ENCODE measurements at places on chromosomes 6 and 20.

DNA sequence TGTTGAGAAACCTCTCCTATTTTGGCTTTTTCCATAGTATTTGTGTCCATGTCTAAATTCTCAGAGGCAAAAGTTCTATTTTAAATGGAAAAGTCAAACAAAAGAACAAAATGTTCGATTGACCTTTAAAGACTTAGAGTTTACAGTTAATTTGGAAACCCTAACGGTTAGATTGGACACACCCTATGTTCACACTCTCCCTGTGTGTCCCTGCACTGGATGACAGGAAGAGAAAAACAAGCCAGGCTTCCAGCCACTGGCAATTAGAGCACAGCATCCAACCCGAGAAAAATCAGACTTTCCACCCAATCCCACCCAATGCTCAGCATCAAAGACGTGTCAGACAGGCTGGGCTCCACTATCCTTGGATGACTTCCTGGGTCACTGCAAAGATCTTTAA is 241.3 kb downstream of the TBXT start:
- no peak for DNase-seq

DNA sequence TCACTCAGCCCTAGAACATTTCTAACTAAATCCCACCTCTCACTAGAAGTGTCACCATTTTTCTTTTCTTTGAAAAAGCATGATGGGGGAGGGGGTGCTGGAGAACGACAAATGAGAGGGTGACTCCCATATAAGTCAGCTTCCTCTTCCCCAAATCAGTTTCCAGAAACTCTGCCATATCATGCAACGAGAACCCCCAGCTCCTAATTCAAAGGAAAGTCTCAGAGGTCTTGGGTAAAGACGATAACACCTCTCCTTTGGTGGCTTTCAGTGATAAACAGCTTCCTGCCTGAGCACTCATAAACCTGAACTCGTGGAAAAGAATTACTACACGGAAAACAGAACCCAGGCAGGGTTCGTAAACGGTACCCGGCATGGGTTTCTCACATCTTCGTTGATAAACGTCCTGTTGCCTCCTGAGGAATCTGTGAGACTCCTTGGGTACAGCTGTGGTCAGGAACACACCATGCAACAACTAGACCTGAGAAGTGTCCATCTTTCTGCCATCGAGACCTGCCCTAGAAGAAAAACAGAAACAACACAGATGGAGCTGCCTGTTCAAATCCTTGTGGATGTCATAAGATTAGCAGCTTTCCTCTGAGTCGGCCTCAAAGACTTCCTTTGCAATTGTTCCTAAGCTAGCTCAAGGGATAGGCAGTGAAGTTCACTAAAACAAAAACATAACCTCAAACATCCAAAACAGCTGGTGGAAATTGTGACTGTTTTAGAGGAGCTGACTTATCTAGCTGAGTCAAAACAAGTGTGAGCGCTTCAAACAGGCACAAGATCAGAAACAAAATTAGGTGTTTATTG is 185.8 kb upstream of the PRDM1 start:
- no peak for DNase-seq

GRCh38 chr6:118750143-118750542 is 98.8 kb upstream of the CEP85L start:
- DNase-seq = no peak

DNA sequence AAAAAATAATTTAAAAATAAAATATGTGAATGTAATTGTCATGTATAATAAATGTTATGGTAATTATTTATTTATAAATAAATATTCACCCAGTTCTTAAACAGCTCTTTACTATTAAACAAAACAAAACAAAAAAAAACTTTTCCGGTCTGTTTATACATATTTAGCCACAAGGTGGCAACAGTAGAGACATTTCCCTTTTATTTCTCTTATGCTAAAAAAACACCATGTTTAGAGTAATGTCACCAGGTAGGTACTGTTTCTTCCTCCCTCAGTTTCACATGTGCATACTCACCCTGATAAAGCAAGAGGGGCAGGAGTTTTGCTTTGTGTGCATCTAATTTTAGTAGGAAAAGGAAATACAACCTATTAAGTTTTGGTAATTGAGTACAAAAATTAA is 610.4 kb upstream of the IMPG1 start:
- no peak for DNase-seq

- no peak for DNase-seq
These were observed 8.5 kb upstream of the SPATS1 start for GRCh38 chr6:44333942-44334341.

DNA sequence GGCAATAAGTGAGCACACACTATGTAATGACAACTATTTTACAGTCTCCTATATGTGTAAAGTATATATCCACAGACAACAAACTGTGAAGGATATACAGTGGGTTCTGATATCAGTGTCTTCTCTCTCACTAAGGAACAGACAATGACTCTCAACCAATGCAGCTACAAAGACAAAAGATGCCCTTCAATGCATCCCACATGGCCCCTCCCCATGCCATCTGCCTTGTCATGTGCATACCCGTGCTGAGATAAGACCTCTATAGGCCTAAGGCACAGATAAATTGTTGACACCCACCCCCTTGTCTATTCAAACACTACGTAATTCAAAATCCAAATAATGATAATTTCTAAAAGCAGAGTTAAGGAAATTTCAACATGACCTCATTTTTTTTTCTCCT is 1123.5 kb upstream of the MAP3K7 start:
- DNase-seq = no peak

DNA sequence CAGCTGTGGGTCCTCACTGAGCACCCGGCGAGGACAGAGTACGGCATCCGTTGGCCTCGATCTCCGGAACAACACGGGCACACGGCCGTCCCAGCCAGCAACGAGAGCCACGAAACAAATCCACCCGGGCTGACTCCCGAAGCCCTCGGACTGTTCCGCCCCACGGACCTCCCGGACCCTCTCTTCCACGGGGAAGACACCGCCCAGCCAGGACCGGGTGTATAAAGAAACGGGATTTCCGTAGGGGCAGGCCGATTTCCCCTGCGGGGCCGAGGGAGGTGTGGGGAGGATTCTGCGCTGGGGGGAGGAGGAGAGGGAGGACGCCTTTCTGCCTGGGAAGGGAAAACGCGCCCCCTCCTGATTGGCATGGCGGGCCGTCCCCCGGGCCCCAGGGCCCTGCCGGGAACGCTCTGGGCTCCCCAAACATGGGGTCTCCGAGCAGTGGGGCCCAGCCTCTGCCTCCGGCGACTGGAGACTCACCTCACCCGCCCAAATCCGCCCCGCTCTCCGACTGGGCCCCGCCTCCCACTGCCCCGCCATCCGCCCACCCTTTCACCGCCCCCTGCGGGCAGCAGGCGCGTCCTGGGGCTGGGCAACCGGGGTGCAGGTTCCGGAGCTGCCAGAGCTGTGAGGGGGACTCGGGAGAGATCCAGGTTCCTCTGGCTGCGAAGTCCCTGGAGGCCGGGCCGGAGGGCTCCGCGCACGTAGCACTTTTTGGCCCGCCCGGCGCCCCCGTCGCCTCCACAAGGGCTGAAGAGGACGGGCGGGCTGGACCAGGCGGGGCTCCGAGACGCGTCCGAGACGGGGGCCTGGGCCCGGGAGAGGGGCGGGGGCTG is 679 bp upstream of the PPDPF start:
- no peak for DNase-seq

DNA sequence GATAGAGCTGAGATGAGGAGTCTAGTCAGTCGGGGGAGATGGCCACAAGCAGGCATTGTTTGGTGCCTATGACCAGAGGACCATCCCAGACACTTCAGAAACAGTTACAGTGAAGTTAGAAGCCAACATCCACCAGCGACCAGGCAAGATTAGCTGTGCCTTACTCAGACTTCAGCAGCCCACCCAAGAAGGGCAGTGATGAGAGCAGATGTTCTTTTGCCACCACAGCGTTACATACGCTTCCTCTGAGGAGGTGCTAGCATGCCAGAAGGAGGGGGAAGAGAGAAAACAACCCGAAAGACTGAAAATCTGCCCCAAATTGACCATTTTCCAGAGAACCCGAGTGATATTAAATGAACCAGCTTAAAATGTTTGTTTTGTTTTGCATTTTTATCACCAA is 186.8 kb downstream of the PRL start:
- DNase-seq = no peak

DNA sequence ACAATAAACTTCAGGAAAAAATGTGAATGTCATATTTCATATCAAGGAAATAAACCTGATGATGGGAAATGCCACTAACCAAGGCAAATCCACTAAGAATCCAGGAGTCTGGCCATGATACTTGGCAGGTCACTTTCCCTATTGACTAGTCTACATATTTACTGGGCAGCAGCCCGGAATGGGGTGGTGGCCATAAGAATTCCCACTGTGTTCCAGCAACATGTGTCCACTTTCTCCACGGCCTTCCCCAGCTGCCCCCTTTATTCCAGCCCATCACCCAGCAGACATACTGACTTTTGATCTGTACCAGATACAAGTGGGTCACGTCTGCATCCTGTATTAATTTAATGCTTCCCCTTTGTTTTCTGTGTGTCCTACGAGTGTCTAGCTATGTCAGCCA is 234.5 kb upstream of the PRDM1 start:
- no peak for DNase-seq

GRCh38 chr6:14075095-14075503 is 42.5 kb upstream of the CD83 start:
- no peak for DNase-seq

DNA sequence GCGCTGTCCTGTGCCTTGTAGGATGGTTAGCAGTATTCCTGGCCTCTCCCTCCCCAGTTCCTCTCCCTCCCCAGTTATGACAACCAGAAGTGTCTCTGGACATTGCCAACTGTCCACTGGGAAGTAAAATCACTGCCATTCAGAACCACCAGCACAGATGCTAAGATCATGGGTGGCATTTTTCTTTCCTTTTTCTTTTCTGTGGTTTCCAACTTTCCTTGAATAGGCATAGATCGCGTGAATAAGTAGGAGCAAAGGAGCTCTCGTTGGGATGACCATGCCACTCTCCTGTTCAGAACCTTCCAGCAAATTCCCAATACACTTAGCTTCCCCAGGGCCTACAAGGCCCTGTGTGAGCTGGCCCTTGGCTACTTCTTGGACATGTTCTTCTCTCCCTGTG is 59.0 kb downstream of the EYA2 start:
- no peak for DNase-seq

DNA sequence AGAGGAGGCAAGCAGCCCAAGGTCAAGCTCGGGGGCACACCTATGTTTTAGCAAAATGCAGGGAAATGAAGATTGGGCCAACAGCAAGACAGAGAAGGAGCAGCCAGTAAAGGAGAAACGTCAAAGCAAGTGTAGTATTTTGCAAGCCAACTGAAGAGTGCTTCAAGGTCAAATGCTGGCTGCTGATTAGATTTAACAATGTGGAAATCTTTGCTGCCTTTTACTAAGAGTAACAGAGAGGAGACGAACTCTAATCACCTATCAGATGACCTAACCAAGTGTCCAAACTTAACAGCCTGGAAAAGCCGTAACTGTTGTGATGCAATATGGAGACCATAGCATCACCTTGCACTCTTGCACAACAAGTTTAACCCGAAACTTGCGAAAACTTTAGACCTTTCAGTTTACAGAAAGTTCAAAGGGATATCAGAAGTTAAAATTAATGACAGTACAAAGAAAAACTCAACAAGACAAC is 30.4 kb downstream of the AKIRIN2 start:
- no peak for DNase-seq

- DNase-seq = no peak
These were observed 230.3 kb downstream of the TFAP2A start for GRCh38 chr6:10184371-10185227.

- no peak for DNase-seq
These were observed 13.8 kb downstream of the UCKL1 start for GRCh38 chr20:63942250-63942951.

GRCh38 chr6:42817907-42818306 is 36.1 kb downstream of the BICRAL start:
- no peak for DNase-seq
